Karpas-422 (cell line): ENCODE measurements at places on chromosomes 6 and 20.
A peak's percentile ranks its signal among the peaks of the same experiment; 100 is the strongest.

DNA sequence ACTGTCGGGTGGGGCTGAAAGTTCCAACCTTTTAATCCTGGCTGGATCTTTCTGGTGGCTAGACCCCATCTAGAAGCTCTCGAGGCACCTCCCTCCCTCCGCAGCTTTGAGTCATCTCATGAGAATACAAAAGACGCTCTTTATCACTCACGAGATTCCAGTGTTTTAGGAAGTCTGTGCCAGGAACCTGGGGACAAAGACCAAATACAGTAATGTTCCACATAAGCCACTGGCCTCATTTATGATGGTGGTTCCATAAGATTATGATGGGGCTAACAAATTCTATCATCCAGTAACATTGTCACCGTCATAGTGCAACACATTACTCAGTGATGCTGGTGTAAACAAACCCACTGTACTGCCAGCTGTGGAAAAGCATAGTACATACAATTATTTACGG, 48.7 kb downstream of the NCOA7 start:
- no peak for DNase-seq

GRCh38 chr20:17825252-17825959, 125.6 kb downstream of the BANF2 start:
- no peak for DNase-seq

DNA sequence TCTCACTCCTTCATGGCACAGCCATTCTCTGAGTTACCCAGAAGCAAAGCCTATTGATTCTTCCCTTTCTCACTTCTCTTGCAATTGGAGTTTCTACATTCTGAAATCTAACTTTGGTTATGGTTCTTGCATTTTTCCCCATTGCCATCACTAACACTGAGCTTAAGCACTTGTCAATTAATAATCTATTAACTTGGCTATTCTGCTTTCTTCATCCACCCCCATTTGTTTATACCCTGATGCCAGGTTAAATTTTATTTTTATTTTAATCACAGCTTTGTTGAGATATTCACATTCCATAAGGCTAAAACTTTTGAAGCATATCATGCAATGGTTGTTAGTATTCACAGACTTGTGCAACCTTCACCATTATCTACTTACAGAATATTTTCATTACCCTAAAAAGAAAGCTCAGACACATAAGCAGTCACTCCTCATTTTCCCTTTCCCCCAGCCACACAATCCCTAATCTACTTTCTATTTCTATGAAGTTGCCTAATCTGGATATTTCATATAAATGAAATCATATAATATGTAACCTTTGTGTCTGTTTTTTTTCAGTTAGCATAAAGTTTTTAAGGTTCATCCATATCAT, 222.3 kb downstream of the UBE3D start:
- no peak for DNase-seq

GRCh38 chr20:10910535-10911178, 236.9 kb upstream of the JAG1 start:
- no peak for DNase-seq

GRCh38 chr6:13318821-13319220, 9.5 kb downstream of the TBC1D7 start:
- no peak for DNase-seq

DNA sequence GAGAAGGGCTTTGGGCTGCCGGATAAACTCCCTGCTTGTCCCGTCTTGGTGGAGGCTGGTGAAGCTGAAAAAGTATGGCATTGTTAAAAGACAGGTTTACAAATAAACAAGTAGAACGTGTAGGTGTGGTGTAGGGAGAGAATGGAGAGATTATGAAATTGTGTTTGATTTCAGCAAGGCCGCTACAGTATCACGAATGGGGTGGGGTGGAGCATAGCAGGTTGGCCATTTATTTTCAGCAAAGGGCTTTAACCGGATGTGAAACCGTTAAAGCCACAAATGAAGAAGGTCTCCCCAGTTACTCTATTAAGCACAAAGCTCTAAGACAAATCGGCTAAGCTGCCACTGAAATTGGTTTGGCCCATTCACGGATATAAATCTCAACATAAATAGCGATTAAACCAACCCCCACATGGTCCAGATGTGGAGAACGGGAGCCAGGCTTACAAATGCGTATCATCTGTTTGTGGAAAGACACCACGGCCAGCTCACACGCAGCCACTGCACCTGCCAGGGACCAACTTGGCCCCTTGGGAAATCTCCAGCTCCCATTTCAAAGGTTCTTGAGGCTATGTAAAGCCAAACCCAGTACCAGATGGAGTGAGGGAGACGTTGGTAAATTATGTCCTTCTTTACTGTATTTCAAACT, 94.0 kb downstream of the ZMYND8 start:
- DNase-seq, result peak; percentile 92

- DNase-seq, result no peak
Observed at GRCh38 chr6:100846276-100846675, 34.9 kb downstream of the ASCC3 start.
